ENCODE measurements at places on chromosomes 7 and 10. TPM values are rescaled to one million over a fixed set of nuclear protein-coding genes. Genes with fewer than 3 reads are reported as not detected.

Gene AMZ1
- not detected for total RNA-seq

Gene TBATA
- total RNA-seq: not detected

DNA sequence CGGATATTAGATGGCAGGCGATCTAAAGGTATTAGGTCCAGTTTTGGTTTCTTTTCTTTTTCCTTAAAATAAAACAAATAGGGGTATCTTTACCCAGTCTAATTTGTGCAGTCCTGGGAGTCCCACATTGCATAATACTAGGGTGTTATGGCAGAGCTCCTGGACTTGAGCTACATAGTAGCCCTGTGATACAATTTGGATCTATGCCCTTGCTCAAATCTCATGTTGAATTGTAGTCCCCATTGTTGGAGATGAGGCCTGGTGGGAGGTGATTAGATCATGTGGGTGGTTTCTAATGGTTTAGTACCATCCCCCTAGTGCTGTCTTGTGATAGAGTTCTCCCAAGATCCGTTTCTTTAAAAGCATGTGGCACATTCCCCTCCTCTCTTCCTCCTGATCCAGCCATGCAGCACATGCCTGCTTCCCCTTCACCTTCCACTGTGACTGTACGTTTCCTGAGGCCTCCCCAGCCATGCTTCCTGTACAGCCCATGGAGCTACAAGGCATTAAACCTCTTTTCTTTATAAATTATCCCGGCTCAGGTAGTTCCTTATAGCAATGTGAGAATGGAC, 141.9 kb downstream of the RPS24 start:
- no peak for DNase-seq

Gene LRRD1
- 0.57 TPM for total RNA-seq

GRCh38 chr10:114002422-114002821, 41.2 kb upstream of the ADRB1 start:
- DNase-seq: no peak
